ENCODE measurements at places on chromosomes 7 and 10.

GRCh38 chr10:116452338-116452720 is 24.7 kb downstream of the PNLIPRP3 start:
- DNase-seq: no peak

GRCh38 chr7:39651265-39651664 is 27.9 kb downstream of the RALA start:
- DNase-seq: peak; percentile 81

GRCh38 chr10:8803992-8804391 is 749.5 kb downstream of the GATA3 start:
- DNase-seq: no peak

- DNase-seq: no peak
Measured at GRCh38 chr7:68684996-68685395, 913.3 kb upstream of the AUTS2 start.

DNA sequence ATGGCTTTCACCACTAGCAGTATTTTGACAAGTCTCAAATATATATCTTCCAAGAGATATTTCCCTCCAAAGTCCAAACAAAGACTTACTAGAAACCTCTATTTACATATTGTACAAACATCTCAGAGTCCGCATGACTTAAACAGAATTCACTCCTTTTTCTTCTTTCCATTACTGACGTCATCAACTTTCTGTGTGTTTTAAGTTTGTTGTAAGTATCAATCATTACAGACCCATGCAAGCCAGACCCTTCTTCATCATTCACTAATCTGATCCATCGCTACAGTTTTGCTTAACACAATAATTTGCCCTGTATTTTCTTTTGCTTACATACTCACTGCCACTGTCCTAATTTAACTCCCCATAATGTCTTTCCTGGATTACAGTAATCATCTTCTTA is 51.9 kb downstream of the SEMA3A start:
- DNase-seq: peak; percentile 85

DNA sequence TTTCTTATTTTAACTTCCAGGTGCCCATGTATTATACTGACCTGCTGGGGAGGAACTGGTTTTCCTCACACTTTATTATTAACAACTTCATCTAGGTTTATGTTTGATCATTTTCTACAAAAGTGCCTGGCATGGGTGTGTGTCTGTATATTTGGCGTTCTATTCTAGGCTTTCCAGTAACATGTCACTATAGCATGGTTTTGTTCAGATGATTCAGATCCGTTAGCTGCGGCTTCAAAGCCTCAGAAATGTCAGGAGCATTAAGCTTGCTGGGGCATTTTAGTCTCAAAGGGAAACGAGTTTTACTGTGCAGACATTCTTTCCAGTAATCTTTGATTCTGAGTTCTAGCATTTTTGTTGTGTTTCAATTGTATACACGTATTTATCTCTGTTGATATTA is 2.3 kb downstream of the INPP5A start:
- peak; percentile 74 for DNase-seq

DNA sequence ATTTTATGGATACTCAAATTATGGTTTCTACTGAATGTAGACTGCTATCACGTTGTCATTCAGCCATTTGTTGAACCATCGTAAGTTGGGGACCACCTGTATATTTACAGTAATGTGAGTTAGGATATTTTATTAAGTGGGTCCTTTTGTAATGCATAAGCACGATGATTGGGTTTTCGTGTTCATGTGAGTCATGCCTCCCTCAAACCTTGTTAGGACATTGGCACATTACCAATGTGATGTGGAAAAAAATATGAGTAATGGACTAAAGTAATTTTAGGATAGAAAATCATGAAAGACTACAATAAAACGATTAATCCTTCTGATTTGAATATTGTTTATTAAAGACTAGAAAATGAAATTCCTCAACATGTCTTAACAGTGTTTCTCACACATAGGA is 8.7 kb downstream of the SMC3 start:
- DNase-seq: peak; percentile 7

- no peak for DNase-seq
Measured at GRCh38 chr10:60726257-60726656, 52.0 kb upstream of the CDK1 start.

DNA sequence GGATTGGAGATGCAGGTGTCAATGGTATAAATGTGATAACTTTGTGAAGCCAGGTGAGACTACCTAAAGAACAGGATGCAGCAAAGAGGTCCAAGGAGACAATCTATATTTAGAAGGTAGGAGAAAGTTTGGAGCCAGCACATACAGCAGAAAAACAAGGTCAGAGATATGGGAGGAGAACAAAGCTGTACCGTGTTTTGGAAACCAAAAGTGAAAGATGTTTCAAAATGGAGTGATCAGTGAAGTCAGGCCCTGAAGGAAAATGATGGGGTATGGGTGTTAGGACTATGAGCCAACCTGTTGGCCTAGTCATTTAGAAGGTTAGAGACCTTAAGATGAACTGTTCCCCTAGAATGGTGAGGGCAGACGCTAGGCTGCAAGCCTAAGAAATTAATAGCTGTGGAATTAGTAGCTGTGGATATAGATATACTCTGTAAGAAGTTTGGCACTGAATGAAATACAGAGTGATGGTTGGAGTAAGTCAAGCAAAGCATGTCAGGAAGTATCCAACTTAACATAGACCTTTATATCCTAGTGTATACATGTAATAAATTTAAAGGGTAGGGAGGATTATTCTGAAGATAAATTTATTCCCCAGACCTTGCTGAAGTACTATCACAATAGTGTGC is 149.8 kb upstream of the WNT16 start:
- no peak for DNase-seq

DNA sequence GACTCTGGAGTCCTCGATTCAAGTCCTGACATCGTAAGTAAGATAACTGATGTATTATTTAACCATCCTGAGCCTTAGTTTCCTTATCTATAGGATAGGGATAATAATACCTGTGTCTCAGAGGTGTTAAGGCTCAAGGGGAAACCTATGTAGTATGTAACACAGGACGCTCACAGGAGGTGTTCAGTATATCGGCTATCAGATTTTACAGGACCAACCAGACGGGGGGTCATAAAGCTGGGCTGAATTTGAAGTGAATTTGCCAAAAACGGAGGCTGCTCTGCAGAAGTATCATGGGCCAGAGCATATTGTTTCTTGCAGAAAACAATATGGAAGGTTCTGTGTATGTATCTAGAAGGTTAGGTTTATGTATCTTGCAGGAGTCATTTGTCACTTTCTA is 11.1 kb upstream of the ZNF282 start:
- no peak for DNase-seq

GRCh38 chr7:6725003-6725402 is 18.3 kb upstream of the ZNF12 start:
- no peak for DNase-seq

GRCh38 chr7:27784399-27785053 is 44.6 kb downstream of the TAX1BP1 start:
- DNase-seq: peak; percentile 77

DNA sequence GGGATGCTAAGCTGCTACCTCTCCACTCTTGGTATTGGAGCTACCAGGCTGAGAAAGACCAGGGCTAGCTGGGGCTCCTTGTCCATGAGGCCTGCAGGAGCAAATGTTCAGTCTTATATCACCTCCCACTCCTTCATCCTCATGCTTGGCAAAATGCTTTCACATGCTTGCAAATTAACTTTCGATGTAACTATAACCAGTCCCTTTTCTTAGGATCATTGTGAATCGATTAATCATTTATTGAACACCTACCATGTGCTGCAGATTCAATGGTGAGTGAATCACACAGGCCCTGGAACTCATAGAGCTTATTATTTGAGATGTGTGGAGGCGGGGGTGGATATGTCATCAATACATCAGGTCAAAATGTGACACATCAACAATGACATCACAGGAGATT is 138.6 kb downstream of the EMX2 start:
- no peak for DNase-seq

- no peak for DNase-seq
Measured at GRCh38 chr10:132884691-132885271, 57.6 kb downstream of the CFAP46 start.

- DNase-seq: no peak
Measured at GRCh38 chr10:14917827-14918226, 36.1 kb downstream of the DCLRE1C start.

GRCh38 chr7:11642841-11643240 is 189.2 kb downstream of the THSD7A start:
- DNase-seq: no peak

GRCh38 chr10:121062115-121062514 is 211.0 kb downstream of the WDR11 start:
- DNase-seq: peak; percentile 42

DNA sequence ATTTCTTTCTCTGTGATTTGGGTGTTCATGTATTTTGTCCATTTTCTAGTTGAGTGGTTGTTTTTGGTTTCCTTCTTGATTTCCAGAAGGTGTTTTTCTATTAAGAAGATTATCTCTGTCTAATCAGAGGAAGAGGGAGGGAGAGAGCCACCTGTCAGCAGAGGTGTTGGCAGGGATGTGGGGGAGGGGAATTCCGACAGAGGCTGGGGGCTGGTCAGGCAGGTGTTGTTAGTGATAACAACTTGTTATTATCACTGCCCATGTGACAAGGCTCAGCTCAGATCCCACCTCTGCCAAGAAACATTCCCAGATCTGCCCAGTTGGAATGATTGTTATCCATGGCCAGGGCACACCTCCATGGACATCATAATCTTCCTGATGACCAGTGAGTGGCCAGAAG is 293.4 kb downstream of the GFRA1 start:
- DNase-seq: no peak

- peak; percentile 82 for DNase-seq
Measured at GRCh38 chr10:75399461-75400162, 2.0 kb downstream of the ZNF503 start.

DNA sequence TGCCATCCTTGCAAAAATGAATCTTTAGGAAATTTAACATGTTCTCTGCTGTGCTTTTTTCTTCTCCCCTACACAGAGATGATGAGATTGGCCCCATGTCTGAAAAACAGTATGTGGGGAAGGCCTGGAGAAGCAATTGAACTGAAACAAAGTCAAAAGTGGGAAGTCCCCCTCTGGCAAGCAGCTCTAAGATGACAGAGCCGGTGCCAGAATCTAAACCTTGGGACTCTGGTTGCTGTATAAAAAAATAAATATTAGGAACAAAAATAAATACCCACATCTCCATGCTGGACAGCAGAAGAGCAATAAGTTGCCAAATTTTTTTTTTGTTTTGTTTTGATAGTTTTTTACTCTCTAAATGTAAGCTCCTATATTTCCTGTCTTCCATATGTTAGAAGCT is 51.8 kb upstream of the TRIL start:
- no peak for DNase-seq

DNA sequence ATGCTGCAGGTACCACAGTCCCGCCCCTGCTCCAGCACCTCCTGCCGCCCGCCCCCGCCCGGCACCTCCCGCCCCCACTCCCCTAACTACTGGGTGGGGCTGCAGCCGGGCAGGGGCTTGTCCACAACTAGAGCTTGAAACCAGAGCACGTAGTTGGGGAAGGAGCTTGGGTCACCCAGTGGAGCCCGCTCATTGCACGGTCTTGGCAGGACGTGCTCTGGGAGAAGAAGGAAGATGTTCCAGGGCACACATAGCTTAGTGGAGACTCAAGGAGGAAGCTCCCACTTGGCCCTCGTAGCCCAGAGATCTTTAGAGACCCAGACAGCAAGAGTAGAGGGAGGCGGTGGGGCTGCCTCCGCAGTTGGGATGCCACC is 692 bp downstream of the IGFBP1 start:
- peak; percentile 9 for DNase-seq
